ENCODE measurements at places on chromosomes 1 and 21.

- peak; percentile 3 for DNase-seq
These were observed at the start of gene KCNT2 for GRCh38 chr1:196608390-196609369. Gene KCNT2, minus strand, starts transcription at chr1:196608440. Its CDS starts 131 bp downstream, at chr1:196608309.

GRCh38 chr1:7555391-7556185 lies 215.5 kb upstream of the VAMP3 start:
- DNase-seq = no peak

- DNase-seq = no peak
These were observed 11.4 kb downstream of the SMYD2 start for GRCh38 chr1:214292322-214292721.

DNA sequence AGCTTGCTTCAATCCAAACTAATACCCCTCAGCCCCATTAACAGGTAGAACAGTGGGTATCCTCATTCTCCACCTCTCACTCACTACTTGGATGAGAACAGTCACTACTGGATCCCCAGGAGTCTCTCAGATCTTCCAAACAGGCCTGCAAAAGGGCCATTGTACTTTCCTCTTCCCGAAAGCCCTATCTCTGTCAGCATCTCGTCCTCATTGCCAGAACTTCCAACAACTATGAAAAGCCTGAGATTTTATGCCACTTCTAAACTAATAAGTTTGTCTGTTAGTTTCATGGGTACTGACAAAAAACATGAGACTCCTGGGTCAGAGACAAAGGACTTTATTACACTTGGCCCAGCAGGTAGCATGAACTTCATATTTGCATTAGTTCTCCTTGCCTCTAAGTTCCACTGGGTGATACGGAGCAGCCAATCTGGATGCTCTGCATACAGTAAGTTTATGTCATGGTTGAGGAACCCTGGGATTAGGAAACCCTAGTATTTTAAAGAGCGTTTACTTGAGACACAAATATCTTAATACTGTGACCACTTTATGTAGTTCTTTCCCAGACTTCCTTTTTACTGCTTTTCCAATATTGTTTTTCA lies 38.1 kb downstream of the VANGL2 start:
- DNase-seq = no peak

DNA sequence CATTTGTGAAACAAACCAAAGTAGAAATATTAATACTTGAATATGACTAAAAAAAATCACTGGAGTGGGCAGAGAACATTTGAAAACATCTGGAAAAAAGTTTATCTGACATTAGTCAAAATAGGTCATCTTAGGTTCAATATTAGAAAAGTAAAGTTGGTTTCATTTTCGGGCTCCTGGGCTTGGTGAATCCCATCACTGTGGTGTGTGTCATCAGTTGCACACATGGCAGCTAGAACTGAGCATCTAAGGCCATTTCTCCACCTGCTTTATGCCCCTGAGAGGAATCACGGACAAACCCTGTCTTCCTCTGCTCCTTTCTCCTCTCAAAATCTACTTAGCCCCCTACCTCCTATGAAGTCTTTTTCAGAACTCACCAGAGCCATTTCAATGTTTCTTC lies 5.4 kb downstream of the HSD11B1 start:
- DNase-seq = no peak

DNA sequence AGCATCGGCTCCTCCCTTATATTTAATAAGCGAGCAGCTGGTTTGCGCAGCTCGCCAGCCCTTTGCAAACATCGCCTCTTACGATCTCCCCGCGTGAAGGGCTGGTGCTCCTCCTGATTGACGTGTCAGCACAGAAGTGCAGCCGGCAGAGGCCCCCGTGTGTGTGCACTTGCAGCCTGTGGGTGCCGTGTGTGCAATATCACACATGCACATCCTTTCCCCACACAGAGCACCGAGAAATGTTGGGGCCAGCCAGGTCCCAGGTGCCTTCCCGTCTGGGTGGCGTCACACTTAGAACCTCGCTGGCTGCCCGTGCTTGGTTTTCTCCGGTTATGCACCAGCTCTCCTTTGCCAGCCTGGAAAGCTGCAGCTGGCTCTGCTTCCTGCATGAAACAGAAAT lies 126.6 kb upstream of the AJAP1 start:
- DNase-seq = no peak

DNA sequence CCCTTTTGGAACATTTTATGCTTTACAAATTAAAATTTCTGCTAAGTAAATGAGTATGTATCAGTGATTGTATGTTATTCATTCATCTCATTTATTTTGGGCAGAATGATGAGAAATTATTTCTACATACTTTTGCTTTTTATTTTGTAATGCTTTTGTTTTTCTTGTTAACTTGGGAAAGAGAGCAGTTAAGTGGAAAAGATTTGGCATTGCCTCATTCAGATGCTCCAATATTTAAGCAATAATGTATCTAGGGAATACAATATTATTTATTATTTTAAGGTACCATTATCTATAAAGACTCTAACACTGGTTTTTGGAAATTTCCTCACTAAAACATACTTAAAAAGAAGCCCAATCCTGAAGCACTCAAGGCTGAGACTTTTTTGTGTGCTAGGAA lies 431.8 kb downstream of the NEGR1 start:
- DNase-seq = no peak

- DNase-seq = peak; percentile 91
These were observed 5.3 kb downstream of the VANGL1 start for GRCh38 chr1:115647047-115647446.

DNA sequence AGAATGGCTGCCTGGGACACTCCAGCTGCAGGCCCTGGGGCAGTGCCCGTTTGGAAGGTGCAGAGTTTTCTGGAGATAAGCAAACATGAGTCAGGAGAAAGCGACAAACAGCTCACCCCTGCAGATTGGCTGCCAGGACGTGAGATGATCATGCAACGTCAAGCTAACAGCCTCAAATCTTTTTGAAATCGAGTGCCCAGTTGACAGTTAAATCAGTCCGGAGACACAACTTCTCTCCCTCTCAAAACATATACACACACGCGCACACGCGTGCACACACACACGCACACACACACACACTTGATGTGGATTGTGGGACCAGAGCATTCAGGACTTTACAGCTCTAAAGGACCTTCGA lies 49.4 kb downstream of the TENT5C start:
- DNase-seq = no peak

- no peak for DNase-seq
These were observed 47.5 kb downstream of the AGPAT3 start for GRCh38 chr21:43912500-43912899.

DNA sequence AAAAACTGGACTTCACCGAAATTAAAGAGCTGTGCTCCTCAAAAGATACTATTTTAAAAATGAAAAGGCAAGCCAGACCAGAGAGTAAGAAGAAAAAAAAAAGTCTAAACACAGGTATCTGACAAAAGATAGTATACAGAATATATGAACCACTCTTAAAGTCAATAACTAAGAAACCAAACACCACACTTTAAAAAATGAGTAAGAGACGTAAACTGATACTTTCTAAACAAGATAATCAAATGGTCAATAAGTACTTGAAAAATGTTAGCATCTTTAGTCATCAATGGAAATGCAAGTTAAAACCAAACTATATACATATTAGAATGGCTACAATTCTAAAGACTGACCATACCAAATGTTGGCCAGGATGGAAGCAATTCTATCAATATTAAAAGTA lies 77.6 kb downstream of the EVI5 start:
- DNase-seq = no peak

GRCh38 chr1:31703431-31704270 lies at the start of gene COL16A1:
Gene COL16A1, minus strand, starts transcription at chr1:31704017. Its CDS starts 1,824 bp downstream, at chr1:31702193.
- no peak for DNase-seq

DNA sequence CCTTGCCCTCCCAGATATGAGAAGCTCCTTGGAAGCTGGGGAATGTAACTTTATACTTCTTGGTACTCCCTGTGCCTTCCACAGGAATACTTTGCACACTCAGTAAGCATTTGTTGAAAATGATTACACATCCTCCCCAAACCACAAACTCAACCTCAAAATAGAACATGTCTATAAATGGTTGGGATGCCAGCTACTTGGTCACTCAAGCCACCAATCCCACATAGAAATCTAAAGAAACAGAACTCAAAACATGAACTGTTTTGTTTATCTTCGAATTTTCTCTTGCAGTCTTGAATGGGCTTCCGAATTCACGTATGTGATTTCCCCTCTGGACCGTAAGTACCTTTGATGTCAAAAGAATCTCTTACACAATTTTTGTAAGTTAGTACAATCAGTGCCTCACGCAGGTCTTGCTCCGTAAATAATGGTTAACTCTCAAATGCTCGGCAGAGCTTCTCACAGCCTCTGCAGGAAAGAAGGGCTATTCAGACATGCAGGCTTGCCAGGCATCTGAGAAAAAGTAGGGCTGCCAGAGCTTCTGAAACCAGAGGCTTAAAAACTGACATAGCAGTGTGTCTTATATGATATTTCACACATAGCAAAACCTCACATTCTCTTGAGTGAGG lies 26.9 kb downstream of the SORT1 start:
- DNase-seq = peak; percentile 55

GRCh38 chr1:190864013-190864641 lies 386.5 kb upstream of the BRINP3 start:
- no peak for DNase-seq

DNA sequence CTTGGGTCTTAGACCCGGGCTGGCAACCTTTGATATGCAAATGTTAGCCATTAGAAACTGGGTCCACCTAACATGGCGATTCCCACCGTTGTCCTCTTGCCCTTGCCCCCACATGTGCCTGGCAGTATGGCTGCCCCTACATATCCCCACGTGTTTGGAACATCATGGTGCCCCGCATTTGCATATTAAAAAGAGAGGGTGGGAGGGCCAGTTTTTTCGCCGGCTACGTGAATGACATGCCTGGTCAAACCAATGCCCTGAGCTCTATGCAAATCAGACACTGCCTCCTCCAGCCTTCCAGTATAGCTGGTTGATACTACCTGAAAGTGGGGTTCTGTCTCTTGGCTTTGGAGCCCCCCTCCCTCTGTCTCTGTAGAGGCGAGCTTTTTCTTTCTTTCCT lies 133.0 kb downstream of the CDC42BPA start:
- no peak for DNase-seq

- DNase-seq = no peak
These were observed 56.1 kb downstream of the PRDM16 start for GRCh38 chr1:3125078-3125477.

DNA sequence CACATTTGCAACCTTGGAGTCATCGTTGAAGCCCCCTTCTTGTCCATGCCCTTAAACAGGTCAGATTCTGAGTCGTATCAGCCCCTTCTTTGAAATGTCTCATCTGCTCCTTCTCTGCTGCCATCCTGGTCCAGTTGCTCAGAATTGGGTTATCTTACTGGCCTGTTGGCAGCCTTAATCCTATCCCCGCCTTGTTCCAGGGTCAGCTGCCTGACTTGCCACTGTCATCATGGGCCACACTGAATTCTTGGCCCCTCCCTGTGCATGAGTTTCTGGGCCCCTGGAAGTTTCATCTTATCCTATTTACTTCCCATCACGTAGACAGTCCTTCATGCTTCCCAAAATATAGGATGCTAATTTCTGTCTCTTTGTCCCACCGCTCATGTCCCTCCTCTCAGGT lies 23.7 kb downstream of the IRF2BP2 start:
- no peak for DNase-seq

DNA sequence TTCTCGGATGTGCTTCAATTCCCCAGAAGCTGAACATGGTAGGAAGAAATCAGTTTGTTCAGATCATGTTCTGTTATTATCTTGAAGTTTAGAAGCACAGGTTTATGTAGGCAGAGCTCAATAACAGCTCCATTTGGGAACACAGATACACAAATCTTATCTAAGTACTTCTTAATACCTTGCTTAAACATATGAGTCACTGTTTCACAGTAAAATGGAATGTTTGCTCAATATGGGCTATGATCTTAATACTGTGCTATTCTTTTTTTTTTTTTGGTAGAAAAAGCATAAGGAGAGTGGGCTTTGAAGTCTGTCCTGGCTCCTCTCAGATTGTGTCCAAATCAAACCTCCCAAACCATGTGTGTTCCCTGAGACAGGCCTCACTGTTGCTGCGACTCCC lies 13.4 kb downstream of the PROK1 start:
- no peak for DNase-seq

DNA sequence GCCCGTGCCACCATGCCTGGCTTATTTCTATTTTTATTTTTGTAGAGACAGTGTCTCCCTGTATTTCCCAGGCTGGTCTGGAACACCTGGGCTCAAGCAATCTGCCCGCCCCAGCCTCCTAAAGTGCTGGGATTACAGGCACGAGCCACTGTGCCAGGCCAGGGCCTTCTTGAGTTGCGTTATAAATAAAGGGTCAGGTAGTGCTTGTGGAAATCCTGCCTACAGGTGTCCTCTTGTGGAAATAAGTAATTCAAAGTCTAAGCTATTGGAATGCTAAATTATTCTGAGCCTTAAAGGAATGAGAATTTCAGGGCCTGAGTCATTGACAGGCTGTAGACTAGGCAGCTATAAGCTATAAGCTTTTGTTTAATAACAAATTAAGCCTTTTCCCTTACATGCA lies 8.1 kb upstream of the SFT2D2 start:
- no peak for DNase-seq

DNA sequence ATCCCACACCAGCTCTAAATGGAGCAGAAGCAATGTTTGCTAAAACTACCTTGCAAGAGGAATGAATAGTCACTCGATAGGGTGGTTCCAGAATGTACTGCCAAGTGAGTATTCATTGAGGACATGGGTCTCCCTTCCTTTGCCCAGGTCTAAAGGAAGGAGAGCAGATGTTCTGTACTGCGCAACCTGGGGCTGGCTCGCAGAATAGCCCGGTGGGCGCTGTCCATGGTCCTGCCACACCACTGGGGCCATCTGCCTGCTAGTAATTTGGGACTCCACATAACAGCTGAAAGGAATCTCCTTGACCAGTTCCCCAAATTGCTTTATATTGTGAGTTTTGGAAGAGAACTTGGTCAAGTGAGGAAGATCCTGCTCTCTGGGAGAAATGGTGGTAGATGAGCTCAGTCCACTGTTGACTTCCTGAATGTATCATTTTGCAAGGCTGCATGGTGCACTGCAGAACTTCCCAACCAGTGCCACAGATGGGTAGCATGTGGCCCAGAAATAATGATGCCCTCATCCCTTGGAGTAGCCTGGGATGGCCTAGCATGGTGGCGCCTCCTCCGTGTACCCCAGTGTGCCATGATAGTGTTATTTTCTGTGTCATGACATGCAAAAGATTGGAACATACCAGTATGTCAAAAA lies 5.7 kb downstream of the SLC6A17 start:
- peak; percentile 66 for DNase-seq

Measured in lung microvascular endothelial cell (primary cell).